Stimulated activated CD4-positive, alpha-beta T cell treated with anti-CD3 and anti-CD28 coated beads, Interleukin-2, amount 100 ng/mL, for 4 hours (primary cell): ENCODE measurements at places on chromosomes 13 and 19.
A peak's percentile ranks its signal among the peaks of the same experiment; 100 is the strongest.

DNA sequence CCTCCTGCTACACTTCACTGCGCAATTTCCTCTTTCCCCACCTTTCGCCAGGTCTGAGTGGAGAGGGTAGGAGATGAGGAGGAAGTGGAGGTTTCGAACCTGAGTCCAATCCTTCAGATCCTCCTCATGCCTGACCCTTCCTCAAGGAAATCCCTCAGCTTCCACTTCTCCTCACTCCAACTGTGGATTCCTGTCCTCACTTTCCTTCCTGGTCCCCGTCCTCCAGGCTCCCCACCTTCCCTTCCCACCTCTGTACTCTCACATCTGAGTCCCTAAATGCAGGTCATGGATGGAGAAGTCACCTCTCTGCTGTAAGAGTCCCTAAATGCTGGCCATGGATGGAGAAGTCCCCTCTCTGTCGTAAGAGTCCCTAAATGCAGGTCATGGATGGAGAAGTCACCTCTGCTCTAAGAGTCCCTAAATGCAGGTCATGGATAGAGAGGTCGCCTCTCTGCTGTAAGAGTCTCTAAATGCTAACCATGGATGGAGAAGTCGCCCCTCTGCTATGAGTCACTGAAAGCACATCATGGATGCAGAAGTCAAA lies 3.1 kb downstream of the TMEM86B start:
- DNase-seq: no peak

DNA sequence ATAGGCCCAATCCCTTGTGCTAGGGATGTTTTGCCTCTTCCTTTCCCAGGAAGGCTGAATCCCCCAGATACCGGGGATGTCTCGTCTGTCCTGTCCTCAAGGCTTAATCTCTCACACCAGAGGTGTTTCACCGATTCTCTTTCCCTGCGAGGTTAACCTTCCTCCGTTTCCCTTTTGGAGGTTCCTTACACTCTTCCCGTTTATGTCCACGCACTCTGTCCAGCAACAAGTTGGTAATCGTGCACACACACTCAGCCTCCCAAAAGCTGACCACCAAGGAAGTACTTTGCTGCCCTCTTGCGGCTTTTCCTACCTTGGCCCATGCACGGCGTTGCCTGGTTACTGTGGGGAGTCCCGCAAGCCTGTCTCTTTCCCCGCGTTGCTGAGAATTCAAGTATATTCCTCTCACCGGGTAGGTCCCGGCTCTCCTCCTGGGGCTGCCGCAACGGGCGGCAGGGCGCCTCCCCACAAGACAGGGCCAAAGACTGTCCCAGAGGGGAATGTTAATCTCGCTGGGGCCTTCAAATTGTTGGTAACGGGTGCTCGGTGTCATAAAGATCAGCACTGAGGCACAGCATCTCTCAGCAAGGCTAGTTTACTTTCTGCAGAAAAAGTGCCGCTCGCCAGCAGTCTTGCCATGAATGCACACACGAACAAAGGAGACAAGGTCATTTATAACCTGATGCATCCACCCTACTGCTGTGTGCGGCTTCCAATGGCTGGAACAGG lies 36.7 kb upstream of the CD177 start:
- no peak for DNase-seq

GRCh38 chr13:35478271-35479037 lies 2.0 kb upstream of the MAB21L1 start:
- no peak for DNase-seq

- DNase-seq: peak; percentile 65
Observed at GRCh38 chr19:48249502-48250014, 6.2 kb downstream of the CARD8 start.

DNA sequence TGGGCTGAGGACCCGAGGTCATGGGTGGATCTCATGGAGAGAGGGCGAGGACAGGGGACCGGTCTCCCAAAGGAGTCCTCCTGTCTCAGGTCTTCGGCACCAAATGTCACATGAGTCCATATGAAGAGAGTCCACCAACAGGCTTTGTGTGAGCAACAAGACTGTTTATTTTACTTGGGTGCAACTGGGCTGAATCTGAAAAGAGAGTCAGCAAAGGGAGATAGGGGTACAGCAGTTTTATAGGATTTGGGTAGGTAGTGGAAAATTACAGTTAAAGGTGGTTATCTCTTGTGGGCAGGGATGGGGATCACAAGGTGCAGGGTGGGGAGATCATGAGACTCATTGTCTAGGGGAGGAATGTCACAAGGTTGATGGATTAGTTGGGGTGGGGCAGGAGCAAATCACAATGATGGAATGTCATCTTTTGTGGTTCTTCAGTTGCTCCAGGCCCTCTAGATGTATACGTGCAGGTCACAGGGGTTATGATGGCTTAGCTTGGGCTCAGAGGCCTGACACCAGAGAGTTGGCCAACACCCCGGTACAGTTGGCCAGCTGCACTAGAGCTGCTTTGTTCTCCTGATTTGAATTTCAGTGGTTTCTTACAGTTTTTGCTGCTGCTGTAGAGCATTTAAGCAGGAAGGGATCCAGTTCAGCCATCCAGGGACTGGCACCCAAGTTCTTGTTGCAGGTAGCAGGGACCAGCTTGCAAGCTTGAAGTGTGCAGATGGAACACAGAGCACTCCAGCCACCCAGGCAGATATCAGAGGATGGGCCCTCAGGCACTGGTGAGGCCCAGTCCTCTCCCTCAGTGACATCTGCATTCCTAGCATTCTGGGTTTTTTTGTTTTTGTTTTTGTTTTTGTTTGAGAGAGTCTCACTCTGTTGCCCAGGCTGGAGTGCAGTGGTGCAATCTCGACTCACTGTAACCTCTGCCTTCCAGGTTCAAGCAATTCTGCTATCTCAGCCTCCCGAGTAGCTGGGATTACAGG lies 26.4 kb upstream of the IGFL1 start:
- DNase-seq: no peak

DNA sequence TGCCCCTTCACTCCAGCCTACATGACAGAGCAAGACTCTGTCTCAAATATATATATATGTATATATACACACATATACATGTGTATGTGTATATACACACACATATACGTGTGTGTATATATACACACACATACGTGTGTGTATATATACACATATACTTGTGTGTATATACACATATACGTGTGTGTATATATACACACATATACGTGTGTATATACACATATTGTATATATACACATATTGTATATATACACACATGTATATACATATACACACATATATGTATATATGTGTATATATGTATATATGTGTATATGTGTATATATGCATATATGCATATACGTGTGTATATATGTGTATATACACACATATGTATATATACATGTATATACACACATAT lies 173.3 kb downstream of the GPC5 start:
- DNase-seq: no peak

GRCh38 chr19:36973844-36974195 lies 57.7 kb downstream of the ZNF568 start:
- no peak for DNase-seq

DNA sequence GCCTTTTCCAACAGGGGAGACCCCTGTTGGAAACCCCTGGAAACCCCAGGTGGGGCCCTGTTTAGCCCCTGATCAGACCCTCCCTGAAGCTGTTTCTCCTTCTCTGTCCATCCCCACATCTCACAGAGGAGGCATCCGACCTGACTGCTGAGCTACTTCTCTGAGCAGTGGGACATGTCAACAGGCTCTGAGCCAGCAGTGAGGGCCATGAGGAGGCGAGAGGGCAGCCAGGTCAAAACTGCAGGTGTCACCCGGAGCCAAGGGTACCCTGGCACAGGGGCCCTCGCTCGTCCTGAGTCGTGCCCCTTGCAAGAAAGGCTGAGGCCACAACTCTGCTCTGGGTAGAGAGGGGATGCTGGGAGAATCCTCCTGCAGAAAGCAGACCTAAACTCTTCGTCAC lies 13.6 kb downstream of the PEPD start:
- DNase-seq: no peak

- DNase-seq: no peak
Observed at GRCh38 chr13:73603646-73604045, 530.6 kb downstream of the KLF12 start.

- DNase-seq: no peak
Observed at GRCh38 chr13:72194523-72194922, 327.5 kb upstream of the DACH1 start.

DNA sequence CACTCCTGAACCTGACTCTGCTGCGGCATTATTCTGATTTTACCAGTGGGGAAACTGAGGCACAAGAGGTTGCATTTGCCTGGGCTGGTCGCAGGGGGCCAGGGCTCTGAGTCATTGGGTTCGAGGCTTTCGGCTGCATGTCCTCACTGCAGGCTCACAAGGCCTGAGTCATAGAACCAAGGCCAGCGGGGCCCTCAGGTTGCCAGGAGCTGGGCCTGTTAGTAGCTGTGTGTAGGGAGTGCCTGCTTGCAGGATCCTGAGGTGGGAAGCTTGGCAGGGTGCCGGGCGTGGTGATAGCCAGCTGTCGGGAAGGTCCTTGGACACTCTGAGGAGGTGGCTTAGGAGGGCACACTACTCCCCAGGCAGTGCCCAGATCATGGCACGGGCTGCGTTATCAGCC lies 21.6 kb upstream of the F2RL3 start:
- DNase-seq: no peak

DNA sequence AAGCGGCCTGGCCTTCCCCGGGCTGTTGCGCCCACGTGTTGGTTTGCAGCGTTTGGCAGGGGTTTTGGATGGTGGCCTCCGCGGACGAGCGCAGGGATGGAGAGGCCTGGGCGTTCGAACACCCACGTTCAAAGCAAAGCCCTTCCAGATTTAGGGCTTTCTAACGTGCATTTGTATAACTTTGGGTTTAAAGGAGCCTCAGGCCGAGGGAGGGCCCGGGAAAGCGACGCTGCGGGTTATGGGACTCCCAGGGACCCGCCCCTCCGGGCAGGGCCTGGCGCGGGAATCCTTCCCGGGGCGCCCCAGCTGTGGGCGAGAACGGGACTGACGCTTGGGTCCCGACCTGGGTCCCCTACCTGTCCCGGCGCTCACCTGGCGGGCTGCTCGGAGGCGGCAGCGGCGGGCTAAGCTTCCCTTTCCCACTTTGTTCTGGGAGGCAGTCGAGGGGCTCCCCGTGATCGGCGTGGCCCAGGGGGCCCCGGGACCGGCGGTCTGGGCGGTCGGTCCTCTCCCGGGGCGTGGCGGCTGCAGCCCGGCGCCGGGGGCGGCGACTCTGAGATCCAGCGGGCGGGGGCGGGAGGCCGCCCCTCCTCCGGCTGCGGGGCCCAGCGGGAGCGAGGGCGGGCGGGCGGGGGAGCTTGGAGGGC lies at the start of gene FBXO17:
FBXO17 (minus strand) TSS at position 529 of the 647 bp plus-strand sequence. CDS start 25,423 bp downstream, outside the sequence.
- DNase-seq: no peak

DNA sequence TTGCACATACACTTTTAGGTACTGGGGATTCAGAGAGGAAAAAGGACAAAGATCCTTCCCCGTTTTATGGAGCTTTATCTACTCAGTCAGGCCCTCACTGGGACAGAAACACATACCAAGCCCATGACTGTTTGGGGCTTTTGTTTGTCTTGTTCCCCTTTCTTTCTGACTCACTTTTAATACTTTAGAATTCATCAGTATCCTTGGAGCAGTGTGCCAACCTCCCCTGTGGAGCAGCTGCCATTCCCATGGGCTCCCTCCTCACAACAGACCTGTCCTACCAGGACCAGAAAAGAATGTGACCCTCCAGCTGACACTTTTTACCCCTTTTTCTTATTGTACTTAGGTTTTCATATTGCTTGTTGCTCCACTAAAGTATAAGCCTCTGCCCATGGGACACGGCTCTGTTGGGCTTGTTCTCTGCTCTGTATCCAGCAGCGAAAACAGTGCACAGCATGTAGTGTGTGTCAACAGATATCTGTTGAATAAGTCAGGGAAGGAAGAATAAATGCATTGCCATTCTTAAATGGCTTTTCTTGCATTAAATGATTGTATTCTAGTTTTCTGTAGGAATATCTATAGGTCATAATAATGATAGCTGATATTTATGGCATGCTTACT lies 431.1 kb downstream of the EFNB2 start:
- DNase-seq: no peak

GRCh38 chr19:49677901-49678674 lies 1.0 kb downstream of the PRMT1 start:
- peak; percentile 69 for DNase-seq
